Activated CD4-positive, alpha-beta T cell treated with anti-CD3 and anti-CD28 coated beads, Interleukin-2, amount 10 ng/mL, durations not matched to agents 24 days and 14 days (primary cell): ENCODE measurements at places on chromosomes 6 and 20. TPM values are rescaled to one million over a fixed set of nuclear protein-coding genes. Genes with fewer than 3 reads are reported as not detected.

DNA sequence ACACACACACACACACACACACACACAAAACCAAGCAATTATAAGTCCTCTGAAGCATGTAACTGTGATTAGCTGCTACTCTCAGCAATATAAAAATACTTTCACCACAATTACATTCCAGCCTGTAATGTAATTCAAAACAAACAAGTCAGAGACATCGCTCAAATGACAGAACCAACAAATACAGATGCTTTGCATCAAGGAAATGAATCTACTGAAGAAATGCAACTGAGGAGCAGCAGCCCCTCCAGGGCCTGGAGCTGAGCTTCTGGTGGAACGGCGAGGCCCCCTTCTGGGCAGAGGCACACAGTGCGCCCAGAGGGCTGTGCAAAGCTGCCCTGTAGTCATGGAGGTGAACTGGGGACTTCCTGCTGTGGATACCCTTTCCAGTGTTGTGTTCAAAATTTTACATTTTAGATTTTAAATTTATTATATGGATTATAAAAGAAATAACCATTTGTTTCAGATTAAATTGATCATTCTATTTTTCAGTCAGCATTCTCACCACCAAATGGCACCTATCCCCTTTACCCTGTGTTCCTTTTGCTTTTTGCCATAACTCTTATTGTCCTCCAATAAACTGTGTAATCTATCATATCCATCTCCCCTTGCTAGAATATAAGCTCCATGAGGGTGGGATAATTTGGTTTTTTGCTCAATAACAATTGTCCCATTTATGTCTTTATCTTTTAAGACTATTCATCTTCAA, 23.2 kb downstream of the ADAT2 start:
- peak; percentile 92 for DNase-seq

- no peak for DNase-seq
Measured at GRCh38 chr20:48052475-48052835, 267.2 kb upstream of the SULF2 start.

DNA sequence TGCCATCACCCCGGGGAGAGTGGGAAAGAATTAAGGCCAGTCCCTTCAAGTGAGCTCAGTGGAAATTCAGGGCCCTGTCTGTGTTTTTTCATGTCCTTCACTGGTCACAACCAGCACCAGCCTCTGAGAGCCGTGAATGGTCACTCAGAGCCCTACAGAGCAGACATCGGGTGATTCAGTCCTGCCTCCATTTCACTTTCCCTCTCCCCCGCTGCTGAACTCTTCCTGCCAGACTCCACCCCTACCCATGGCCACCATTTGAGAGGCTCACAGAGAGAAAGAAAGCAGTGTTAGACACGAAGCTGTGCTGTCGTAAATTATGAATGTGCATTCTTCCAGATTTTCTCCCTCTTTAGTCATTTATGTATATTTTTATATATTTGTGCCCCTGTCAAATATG, 5.4 kb downstream of the R3HDML start:
- DNase-seq, result no peak

GRCh38 chr6:140661691-140662090, 1287.2 kb upstream of the CITED2 start:
- no peak for DNase-seq

DNA sequence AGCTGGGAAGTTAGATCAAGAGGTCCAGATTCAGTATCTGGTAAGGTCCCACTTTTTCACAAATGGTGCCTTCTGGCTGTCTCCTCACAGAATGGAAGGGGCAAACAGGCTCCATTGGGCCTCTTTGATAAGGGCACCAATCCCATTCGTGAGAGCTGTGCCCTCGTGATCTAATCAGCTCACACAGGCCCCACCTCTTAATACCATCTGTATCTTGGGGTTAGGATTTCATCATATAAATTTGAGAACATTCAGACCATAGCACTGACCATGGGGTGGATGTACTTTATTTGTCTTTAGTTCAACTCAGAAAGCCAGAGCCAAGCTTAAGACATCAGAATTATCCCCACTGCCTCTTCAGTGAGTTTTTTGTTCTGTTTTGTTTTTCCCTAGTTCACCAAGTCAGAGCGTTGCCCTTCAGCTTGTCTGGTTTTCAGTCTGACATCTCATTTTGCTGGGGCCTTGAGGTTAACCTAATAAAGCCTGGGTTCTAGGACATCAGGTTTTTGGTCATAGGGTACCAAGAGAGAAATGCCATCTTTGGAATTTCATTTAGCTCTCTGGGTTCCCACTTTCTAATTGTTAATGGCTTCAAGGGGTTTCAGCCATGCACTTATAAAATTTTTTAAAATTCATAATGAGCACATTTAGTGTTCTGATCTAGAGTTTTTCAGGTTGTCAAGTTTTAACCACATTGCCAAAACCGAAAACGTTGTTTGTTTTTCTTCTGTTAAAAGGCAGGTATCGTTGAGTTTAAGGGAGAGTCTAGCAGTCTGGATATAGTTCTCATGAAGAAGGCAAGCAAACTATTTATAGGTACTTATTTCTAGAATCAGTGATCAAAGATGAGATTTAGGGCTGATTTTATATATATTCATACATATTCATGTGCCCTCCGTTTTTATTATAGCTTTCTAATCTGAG, 19.0 kb downstream of the SENP6 start:
- DNase-seq, result no peak

- DNase-seq, result no peak
Measured at GRCh38 chr6:54860132-54860531, 13.6 kb downstream of the FAM83B start.

GRCh38 chr6:135073217-135073616, 18.6 kb upstream of the HBS1L start:
- DNase-seq, result no peak

DNA sequence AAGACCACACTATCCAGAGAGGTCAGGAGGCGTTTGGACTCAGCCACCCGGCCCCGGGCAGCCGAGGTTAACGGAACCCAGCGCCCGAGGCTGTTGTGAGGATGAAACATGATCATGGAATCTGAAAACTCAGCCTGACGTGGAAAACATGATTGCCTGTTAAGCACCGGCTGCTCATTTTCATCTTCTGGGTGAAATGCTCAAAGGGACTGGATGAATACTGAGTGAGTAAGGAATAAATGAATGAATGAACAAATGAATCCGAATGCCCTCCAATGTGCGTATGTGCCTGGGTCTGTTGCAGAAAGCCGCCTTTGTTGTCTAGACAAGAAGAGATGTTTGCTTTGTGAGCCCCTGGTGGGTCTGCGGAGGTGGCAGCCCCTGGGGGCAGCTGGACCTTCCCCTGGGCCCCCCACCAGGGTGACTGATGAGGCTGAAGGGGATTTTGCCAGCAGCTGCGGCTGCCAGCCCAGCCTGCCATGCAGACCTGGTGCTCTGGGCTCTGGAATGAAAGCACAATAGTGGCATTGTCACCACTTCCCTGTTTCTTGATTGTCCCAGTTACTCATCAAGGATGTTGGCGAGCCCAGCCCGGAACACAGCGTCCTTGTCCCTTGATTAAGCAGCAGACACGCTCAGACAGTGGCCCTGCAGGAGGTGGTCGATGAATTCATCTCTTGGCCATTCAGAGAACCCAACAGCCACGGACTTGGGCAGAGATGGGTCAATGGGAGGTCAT, 211.1 kb downstream of the ANKRD60 start:
- no peak for DNase-seq

Gene ADAM33
- total RNA-seq, result not detected in 2 replicates

DNA sequence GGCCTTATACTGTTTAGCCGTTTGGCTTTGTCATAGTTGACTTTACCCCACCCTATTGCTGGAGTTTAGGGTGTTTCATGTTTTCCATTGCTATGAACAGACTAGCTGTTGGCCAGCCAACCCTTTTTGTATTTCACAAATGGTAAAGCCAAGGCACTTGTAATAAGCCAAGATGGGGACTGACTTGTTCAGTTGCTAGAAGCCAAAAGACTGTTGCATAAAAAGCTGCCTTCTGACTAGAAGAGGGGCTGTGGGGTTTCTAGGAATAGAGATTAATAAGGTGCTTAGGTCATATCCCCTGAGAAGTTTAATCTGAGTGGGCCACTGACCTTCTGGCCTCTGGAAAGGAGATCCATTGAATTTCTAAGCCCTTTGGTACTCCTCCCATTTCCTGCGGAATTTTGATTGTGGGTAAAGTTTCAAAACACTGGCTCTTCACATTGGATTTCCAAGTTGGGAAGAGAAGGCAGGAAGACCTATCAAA, 211.1 kb downstream of the PLCB4 start:
- DNase-seq, result no peak

DNA sequence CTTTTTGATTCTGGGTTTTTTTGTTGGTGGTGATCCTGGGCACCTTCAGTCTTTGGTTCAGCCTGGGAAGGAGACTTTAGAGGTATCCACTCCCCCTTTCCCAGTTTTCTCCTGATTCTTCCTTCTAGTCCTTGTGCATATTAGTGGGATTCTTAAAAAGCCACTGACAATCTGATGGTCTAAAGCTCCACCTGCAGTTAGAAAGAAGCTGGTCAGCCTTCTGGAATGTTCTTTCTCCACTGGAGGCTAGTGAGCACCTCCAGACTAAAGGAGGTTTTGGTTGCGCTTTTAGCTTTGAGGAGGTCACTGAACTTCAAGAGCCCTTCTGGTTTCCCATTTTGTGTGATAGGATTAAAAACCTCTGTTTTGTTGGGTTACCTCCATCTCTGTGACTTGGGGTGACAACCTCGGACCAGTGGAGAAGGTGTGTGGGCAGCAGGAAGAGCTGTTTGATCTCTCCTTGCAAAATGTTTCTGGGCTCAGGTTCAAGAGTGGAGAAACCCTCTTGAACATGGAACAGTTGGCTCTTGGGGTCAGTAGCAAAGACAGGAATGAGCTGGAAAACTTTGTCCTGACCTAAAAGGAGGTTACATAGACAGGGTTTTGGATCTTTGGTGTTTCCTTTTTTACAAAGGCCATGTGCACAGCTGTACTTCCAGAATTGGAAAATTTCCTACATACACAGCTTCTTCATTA, 29.0 kb downstream of the JARID2 start:
- DNase-seq, result no peak

Gene TBX18
- total RNA-seq, result not detected in 2 replicates

Gene TCF15
- total RNA-seq, result 0.12 TPM in 1 of 2 replicates, not detected in the other

Gene SOX18
- 0.84 and 0.92 TPM in 2 replicates for total RNA-seq

DNA sequence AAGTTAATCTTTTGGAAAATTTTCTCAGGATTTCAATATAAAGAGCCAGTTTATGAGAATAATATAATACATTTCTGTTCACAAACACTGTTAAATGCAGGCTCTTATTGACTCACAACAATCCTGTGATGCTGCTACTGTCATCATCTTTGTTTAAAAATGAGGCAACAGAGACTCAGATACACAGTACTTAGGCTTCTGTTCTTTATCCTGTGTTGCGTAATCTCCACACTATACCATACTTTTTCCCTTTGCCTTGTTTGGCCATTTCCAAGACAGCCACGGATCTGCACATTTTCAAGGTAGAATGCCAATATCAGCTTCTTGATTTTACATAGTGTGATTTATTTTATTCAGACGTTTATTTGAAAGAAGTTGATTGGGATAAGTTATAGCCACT, 699.0 kb upstream of the CITED2 start:
- no peak for DNase-seq

DNA sequence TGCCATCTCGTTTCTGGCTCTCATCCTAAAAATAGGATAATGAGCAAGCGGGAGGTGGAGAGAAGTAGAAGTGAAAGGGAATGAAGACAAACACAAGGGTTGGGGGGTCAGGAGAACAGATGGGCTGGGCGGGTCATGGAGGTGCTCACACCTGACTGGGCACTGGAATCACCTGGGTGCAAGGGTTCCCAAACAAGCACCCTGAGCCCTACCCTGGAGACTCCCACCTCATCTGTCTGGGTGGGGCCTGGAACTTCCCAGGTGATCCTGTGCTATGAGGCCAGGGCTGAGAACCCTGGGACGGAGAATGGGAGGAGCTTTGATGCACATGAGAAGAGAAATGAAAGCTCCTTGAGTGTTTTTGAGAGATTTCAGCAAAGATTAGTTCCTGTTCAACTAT, 223.6 kb downstream of the ANKRD60 start:
- no peak for DNase-seq

Gene TPX2
- total RNA-seq, result 60.1 and 61.3 TPM in 2 replicates

Gene TEAD3
- total RNA-seq, result 1.7 and 2.2 TPM in 2 replicates

DNA sequence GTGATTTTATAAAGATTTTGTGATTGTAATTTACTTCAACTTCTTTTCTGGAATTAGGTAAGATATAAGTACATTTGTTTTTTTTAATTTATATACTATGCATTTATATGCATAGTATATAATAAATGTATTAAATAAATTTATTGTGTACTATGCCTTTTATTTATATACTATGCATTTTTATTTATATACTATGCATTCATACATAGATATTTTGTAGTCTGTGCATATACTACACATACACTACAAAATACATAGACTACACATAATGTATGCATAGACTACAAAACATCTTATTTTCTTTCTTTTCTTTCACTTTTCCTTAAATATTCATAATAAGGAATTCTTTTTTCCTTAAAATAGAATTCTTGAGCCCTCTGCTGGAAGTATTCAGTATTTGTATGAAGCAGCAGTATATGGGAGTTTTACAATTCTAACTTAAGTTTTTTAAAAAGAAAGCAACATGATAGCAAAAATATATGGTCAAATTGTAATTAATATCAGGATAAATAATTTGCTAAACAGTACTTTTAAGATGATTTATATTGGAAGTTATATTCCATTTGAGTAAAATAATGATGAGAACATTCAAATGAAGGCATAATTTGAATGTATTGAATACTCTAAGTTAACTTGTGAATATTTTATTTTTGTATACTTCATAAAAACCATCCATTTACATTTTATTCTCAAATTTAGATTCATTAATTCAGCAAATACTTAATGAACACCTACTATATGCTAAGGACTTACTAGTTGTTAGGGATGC, 129.3 kb downstream of the KLHL32 start:
- no peak for DNase-seq

- no peak for DNase-seq
Measured at GRCh38 chr20:24614341-24614740, 144.9 kb downstream of the SYNDIG1 start.

- DNase-seq, result no peak
Measured at GRCh38 chr6:156946370-156946936, 169.3 kb downstream of the ARID1B start.

- peak; percentile 11 for DNase-seq
Measured at GRCh38 chr20:40610730-40611129, 78.3 kb downstream of the MAFB start.

DNA sequence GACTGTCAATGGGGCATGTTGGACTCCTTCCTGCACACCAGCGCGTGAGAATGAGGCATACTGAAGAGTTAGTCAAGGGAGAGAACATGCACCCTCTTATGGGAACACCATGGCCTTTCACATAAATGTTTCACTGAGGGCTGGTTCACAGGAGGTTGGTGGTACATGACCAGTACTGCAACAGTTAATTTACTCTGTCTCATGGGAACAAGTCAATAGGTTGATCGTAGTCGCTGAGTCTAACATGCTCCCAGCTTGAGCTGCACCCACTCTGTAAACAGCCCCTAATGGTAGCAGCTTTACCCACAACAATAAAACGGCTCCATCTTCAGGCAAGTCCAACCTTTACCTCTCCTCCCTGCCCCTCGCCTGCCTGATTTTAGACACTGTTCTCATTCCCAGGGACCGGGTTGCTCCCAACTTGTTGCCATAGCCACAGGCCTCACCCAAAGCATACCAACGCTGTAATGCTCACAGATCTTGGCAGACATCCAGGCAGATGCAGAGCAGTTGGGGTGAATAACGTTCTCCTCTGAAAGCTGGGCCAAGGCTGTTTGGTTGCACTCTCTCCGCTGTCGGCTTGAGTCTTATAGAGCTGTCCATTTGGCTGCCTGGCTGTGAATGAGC, 111.3 kb downstream of the LY86 start:
- DNase-seq, result no peak
